ENCODE measurements at places on chromosomes 7 and 10.

DNA sequence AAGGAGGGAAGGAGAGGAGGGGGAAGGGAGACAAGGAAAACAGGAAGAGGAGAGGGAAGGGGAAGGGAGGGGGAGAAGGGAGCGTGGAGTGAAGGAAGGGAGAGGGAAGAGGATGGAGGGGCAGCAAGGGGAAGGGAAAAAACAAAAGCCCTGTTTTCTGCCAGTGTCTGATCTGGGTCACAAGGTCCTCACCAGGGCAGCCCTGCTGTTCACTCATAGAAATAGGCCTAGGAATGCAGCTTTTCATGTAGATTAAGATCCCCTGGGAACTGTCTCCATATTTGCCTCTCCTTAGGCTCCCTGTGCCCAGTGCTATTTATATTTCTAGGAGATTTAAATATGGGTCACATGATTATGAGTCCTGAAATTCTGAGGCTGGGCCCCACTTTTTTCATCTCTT is 790.7 kb downstream of the TNS3 start:
- no peak for DNase-seq

GRCh38 chr7:30941582-30942323 is 22.0 kb upstream of the GHRHR start:
- DNase-seq, result no peak

- DNase-seq, result no peak
Observed at GRCh38 chr7:16721541-16721940, 32.0 kb upstream of the TSPAN13 start.

DNA sequence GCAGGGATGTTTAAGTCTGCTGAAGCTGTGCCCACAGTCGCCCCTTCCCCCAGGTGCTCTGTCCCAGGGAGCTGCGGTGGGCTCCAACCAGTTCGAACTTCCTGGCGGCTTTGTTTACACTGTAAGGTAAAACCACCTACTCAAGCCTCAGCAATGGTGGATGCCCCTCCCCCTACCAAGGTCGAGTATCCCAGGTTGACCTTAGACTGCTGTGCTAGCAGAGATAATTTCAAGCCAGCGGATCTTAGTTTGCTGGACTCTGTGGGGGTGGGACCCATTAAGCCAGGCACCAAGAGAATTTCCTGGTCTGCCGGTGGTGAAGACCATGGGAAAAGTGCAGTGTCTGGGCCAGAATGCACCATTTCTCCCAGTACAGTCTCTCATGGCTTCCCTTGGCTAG is 56.0 kb downstream of the CCDC7 start:
- DNase-seq, result no peak

All from DMS 273 treated with DMSO at 0.1 percent for 48 hours (cell line).